PC-3 (cell line): ENCODE measurements at places on chromosomes 16 and 17. TPM values are rescaled to one million over a fixed set of nuclear protein-coding genes. Genes with fewer than 3 reads are reported as not detected.

GRCh38 chr16:60299241-60299776 lies 1565.2 kb upstream of the GOT2 start:
- H3K27ac ChIP-seq = no peak overlapping the region
- no peak overlapping the region for H3K4me3 ChIP-seq
- no peak for DNase-seq
- H3K4me1 ChIP-seq = no peaks in the 10 kb centered on the region
- no peaks in the 10 kb centered on the region for H3K27me3 ChIP-seq

DNA sequence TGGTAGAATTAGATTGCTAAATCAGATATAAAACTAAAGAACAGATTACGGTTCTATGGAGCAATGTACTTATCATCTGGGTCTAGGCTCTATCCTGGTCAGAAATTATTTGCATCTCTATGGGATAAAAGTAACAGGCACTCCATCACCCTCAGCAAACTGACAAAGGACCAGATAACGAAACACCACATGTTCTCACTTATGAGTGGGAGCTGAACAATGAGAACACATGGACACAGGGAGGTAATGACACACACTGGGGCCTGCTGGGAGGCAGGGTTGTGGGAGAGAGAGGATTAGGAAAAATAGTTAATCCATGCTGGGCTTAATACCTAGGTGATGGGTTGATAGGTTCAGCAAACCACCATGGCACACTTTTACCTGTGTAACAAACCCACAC lies 61.9 kb downstream of the MPHOSPH6 start:
- H3K4me1 ChIP-seq = peaks cover 10% of the 10 kb centered on the region
- no peak for DNase-seq
- no peak overlapping the region for H3K27ac ChIP-seq
- H3K36me3 ChIP-seq = no peaks in the 10 kb centered on the region

DNA sequence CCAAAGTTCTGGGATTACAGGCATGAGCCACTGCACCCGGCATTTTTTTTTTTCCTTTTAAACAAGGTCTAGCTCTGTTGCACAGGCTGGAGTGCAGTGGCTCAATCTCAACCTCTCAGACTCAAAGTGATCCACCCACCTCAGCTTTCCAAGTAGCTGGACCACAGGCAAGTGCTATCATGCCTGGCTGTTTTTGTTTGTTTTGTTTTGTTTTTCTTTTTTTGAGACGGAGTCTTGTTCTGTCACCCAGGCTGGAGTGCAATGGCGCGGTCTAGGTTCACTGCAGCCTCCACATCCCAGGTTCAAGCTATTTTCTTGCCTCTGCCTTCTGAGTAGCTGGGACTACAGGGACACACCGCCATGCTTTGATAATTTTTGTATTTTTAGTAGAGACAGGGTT lies 19.1 kb upstream of the ZC3H7A start:
- no peak for DNase-seq
- no peaks in the 10 kb centered on the region for H3K36me3 ChIP-seq
- H3K27me3 ChIP-seq = no peaks in the 10 kb centered on the region
- H3K27ac ChIP-seq = no peak overlapping the region
- no peak overlapping the region for H3K4me3 ChIP-seq
- H3K4me1 ChIP-seq = no peaks in the 10 kb centered on the region

DNA sequence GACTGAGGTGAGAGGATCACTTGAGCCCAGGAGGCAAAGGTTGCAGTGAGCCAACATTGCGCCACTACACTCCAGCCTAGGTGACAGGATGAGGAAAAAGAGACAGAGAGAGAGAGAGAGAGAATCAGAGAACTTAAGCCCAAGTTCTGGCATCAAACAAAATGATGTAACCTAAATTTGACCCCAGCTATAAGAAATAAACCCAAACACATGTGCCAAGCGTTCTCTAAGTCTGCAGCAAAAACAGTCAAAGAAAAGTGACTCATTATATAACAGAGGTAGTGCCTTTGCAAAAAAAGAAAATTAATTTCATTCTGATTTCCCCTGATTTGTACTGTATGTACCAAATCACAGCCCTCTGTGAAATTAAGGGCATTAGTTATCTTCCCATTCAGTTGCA lies 89.5 kb downstream of the CDH11 start:
- no peak overlapping the region for H3K4me3 ChIP-seq
- no peaks in the 10 kb centered on the region for H3K27me3 ChIP-seq
- no peak for DNase-seq
- peaks cover under 1% of the 10 kb centered on the region; the same call in 1 of the 2 replicates for H3K36me3 ChIP-seq

DNA sequence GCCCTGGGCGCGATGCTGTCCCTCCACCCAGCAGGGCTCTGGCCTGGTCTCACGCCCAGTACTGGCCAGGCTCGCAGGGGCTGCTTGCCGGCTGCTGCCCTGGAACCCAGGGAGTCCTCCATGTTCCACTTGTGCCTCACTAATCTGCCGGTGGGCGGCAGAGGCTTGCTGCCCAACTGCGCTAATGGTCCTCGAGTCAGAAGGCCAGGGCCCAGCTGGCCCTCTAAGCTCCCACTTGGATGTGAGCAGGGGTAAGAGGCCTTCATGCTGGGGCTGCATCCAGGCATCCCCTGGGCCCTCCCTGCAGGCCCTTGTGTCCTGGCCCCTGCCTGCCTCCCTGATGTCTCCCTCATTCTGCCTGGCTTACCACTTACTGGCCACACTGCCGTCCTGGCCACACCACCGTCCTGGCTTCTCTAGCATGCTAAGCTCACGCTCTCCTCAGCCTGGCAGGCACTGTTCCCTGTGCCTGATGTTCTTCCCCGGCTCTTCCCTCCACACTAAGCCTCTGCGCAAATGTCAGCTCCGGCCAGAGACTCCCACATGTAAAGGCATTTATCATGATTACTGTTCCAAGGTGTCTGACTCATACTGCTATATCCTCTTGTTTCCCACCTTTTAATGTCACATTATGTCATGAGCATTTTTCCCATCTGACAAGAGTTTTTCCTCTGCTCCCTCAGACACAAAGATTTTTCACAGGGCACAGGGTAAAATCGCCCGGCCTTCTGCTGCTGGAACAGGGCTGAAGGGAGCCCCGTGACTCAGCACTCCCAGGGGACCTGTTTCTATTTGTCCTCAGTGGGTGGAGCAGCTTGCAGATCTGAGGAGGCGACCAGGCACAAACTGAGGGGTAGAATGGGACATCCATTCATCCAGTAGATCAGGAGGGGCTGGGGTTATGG lies 15.9 kb downstream of the B9D1 start:
- H3K36me3 ChIP-seq = no peaks in the 10 kb centered on the region
- no peaks in the 10 kb centered on the region for H3K27me3 ChIP-seq
- H3K27ac ChIP-seq = peak overlapping the region; percentile 78

DNA sequence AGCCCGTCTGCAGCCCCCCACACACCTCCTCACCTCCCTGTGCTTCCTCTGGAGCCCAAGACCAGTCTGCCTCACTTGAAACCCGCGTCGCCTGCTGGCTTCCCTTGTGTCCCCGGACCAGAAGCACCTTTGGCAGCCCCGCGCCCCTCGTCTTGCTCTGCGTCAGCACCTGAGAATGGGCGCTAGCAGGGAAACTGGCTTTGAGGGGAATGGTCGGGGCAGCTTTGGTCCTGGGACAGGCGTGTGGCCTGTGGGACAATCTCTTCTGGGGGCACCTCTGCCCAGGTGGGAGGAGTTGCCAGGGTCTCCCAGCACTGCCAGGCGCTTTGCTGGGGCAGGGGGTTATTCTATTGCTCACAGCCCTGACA lies 3.6 kb upstream of the MAFG start:
- no peak for DNase-seq
- H3K27me3 ChIP-seq = no peaks in the 10 kb centered on the region
- no peaks in the 10 kb centered on the region for H3K36me3 ChIP-seq
- H3K4me1 ChIP-seq = peaks cover 16% of the 10 kb centered on the region

DNA sequence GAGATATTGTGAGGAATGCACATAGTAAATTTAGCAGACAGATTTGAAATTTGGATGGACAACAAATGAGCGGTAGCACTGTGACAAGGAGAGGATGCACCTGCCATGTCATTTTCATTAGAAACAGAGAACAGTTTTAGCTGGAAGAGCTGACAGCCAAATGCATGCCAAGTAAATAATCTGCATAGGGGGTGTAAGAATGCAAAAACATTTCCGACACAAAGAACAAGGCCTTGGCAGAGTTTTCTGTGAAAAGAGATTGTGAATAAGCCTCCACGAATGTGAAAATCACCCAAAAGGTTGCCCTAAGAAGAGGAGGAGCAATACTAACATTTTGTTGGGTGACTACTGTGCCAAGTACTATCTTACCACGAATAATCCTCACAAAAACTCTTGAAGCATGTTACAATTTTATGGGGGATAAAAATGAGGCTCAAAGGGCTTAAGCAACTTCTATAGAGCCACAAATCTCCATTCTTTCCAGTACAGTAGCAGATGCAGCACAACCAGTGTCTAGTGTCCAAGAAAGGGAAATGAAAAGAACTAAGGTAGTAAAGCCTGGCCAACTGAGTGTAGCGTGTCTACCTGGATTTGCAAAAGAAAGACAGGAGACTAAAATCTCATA lies 28.3 kb downstream of the TMEM100 start:
- H3K4me1 ChIP-seq = no peaks in the 10 kb centered on the region
- no peak overlapping the region for H3K27ac ChIP-seq
- H3K36me3 ChIP-seq = no peaks in the 10 kb centered on the region

GRCh38 chr17:82297714-82298537 lies 19.5 kb downstream of the CD7 start:
- H3K36me3 ChIP-seq = no peaks in the 10 kb centered on the region
- peak; percentile 97 for DNase-seq
- no peaks in the 10 kb centered on the region for H3K27me3 ChIP-seq
- H3K4me1 ChIP-seq = peaks cover 54% of the 10 kb centered on the region
- H3K27ac ChIP-seq = peak overlapping the region; percentile 99
- H3K4me3 ChIP-seq = peak overlapping the region; percentile 69

- H3K4me1 ChIP-seq = no peaks in the 10 kb centered on the region
- H3K4me3 ChIP-seq = no peak overlapping the region
- DNase-seq = peak; percentile 69
- no peaks in the 10 kb centered on the region for H3K27me3 ChIP-seq
These were observed 60.2 kb upstream of the PHOSPHO1 start for GRCh38 chr17:49290690-49291359.

DNA sequence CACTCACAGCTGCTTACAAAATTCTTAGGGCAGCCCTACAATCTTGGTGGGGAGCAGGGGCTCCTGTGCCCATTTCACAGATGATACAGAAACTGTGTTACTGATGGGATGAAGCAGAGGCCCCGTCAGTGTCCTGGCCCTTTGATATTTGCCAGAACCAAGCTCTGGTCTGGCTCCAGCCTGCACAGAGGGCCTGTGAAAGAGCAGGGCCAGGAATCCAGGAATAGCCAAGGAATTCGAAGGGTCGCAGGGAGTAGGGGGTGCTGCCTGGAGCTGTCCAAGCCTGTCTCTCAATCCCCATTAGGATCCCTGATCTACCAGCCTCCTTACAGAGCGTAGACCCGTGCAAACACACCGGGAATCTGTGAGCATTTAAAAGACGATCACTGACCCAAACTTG lies 86.3 kb upstream of the RCVRN start:
- no peak overlapping the region for H3K4me3 ChIP-seq
- H3K27me3 ChIP-seq = no peaks in the 10 kb centered on the region
- no peak overlapping the region for H3K27ac ChIP-seq
- no peaks in the 10 kb centered on the region for H3K36me3 ChIP-seq
- DNase-seq = no peak

- H3K36me3 ChIP-seq = no peaks in the 10 kb centered on the region; the same call in 1 of the 2 replicates
- no peaks in the 10 kb centered on the region for H3K27me3 ChIP-seq
- peak overlapping the region; percentile 76; the same call in 1 of the 2 replicates for H3K4me3 ChIP-seq
- no peak overlapping the region for H3K27ac ChIP-seq
- no peak for DNase-seq
These were observed 7.6 kb upstream of the PPP1R1B start for GRCh38 chr17:39618956-39619785.

DNA sequence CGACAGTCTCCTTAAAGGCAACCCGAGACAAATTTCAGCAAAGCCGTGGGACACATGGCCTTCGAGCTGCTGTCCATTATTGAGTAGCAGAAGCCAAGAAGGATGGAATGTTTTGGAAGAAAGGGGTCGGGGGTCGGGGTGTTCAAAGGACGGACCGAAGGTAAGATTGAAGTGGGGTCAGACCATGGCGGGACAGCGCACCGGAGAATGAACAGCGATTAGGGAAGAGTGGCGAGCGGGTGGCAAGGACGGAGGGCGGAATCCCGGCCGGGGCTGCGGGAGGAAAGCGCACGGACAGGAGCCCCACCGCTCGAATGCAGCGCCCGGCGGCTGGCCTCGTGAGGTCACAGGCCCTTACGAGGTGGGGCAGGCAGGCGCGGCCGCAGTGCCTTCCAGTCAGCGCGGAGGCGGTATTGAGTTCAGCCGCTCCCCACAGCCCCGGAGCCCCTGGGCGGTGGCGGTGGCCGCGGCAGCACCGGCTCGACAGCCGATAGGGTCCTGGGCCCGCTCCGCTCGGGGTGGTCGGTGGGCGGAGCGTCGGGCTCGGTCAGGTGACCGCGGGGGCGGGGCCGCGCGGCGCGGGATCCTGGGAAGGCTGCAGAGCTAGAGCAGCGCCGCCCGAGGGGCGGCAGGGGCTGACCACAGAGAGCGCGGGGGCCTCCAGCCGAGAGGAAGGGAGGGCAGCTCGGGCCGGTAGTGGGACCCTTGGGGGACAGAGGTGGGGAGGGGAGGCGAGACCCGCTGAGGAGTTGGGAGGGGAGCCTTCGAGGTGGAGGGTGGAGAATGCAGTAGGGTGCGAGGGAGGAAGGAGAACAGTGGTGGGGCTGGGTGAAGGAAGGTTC lies at the start of gene EFCAB13:
Gene EFCAB13, plus strand, starts transcription at position 574 of the 842 bp plus-strand sequence. CDS start 4,399 bp downstream, outside the sequence.
- H3K36me3 ChIP-seq = no peaks in the 10 kb centered on the region
- peak; percentile 95 for DNase-seq
- peak within 1 kb of the TSS; percentile 94 for H3K4me3 ChIP-seq
- H3K27ac ChIP-seq = peak within 1 kb of the TSS; percentile 36
- H3K27me3 ChIP-seq = no peaks in the 10 kb centered on the region

DNA sequence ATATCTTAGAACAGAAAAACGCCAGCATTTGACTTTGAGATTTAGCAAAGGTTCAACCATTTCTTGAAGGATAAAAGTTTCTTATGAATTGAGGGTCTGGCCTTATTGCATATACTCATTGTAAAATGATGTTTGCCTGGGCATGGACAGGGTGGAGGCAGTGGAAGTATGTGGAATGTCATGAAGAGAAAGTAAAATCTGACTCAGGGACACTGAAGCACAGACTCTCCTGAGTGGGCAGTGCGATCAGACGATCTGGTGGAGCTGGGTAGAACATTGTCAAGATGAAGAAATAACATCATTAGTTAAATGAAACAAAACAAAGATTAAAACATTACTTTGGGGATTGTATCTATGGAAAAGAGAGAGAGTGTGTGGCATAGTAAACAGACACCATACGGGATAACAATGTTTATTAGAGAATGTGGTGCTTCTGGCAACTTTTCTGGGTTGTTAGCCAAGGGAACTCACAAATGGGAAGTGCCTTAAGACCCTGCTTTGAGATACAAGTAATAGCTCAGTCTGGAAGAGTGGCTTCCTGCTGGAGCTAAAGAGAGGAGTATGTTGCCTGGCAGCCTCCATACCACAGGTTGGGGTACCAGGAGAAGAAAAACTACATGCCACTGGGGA lies 4.4 kb downstream of the MAP3K3 start:
- peak; percentile 22 for DNase-seq
- H3K27ac ChIP-seq = no peak overlapping the region
- peaks cover 21% of the 10 kb centered on the region for H3K4me1 ChIP-seq
- peak overlapping the region; percentile 6; the same call in 1 of the 2 replicates for H3K4me3 ChIP-seq

GRCh38 chr17:15454346-15454745 lies 13.1 kb downstream of the CDRT4 start:
- DNase-seq = no peak
- no peak overlapping the region for H3K27ac ChIP-seq
- no peak overlapping the region for H3K4me3 ChIP-seq
- peaks cover 5% of the 10 kb centered on the region; the same call in 1 of the 2 replicates for H3K4me1 ChIP-seq

Gene RPL13
- total RNA-seq = 3,236 and 3,323 TPM in 2 replicates

Gene SEC14L5
- not detected in 2 replicates for total RNA-seq

Gene RAC3
- total RNA-seq = 46.8 and 52.2 TPM in 2 replicates

Gene AOC2
- total RNA-seq = 0.63 and 1.4 TPM in 2 replicates

Gene TMC8
- total RNA-seq = 4.6 and 5.3 TPM in 2 replicates

Gene METTL22
- total RNA-seq = 14.6 and 17.6 TPM in 2 replicates

Gene EPN3
- total RNA-seq = 20.5 and 30.1 TPM in 2 replicates

Gene DNAI2
- total RNA-seq = not detected in 2 replicates

Gene KRTAP4-1
- total RNA-seq = not detected in 2 replicates
